Stimulated activated CD4-positive, alpha-beta T cell treated with anti-CD3 and anti-CD28 coated beads, TNF-alpha, amount 100 ng/mL, for 1 hour (primary cell): ENCODE measurements at places on chromosomes 12 and 14.

DNA sequence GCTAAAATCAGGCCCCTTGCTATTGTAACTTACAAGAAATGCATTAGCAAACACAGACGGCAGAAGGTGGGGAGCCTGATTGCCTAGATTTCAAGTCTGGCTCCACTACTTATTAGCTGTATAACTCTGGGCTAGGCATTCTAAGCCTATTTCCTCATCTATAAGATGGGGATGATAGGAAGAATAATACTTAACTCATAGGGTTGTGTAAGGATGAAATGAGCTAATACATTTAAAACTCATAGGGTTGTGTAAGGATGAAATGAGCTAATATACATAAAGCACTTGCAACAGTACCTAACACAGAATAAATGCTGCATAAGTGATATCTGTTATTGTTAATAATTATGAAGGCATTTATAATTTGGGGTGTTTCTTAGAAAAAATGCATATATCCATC is 60.1 kb upstream of the DIO2 start:
- DNase-seq, result no peak

GRCh38 chr12:120751389-120751788 is 25.8 kb downstream of the ACADS start:
- DNase-seq, result no peak

- DNase-seq, result no peak
Measured at GRCh38 chr14:66745078-66745477, 237.1 kb downstream of the GPHN start.

DNA sequence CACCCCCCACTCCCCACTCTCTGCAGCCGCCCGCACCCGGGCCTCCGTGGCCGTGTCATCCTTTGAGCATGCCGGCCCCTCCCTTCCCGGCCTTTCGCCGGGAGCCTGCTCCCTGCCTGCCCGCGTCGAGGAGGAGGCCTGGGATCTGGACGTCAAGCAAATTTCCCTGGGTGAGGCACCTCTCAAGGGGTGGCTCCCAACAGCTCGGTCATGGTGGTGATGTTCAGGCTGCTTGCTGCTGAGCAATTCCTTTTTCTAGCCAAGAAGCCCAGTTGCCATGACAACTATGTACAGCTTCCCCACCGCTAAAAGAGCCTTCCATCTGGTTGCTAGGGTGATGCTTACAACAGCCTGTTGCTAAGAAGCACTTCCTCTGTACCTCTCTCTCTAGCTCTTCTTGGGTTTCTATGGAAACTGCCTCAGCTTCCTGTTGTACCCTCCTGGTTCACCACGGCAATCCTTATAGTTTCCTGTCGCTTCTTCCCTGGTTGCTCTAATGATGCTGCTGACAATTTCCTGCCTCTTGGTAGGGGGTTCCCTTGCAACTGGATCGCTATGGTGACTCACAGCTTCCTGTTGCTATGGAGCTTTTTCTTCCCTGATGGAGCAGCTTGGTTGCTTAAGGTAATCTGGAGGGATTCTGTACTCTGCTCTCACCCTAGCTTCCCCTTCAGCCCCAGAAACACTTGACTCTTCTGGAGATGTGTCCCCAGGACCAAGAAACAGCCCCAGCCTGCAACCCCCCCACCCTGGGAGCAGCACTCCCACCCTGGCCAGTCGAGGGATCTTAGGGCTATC is 11.0 kb downstream of the ZNF219 start:
- no peak for DNase-seq

GRCh38 chr12:70643939-70644338 is 6.7 kb upstream of the PTPRB start:
- no peak for DNase-seq

GRCh38 chr12:101634724-101635123 is 40.0 kb downstream of the MYBPC1 start:
- no peak for DNase-seq

DNA sequence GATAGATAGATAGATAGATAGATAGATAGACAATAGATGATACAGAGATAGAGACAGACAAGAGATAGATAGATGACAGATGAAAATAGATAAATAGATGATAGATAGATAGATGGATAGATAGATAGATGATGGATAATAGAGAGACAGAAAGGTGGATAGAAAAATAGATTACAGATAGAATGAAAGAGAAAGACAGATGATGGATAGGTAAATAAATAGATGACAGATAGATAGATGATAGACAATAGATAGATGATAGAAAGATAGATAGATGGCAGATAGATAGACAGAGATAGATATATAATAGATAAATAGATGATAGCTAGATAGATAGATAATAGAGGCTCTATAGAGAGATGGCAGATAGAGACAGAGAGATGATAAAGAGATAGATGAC is 523.0 kb downstream of the BCL11B start:
- DNase-seq, result no peak

DNA sequence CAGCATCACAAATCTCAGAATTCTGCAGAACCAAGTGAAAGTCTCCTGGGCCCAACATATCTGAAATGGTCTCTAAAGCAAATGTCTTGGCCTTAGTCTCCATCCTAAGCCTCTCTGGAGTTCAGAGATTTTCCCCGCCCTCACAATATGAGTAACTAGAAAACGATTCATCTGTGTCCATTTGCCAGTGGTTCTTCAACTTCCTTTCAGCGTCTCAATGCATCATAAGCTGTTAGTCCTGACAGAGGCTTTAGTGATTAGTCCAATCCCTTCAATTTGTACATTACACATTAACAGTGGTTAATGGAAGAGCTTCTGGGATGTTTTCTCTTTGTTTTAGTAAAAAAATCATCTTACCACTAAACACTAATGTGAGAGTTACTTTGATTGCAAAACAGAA is 17.4 kb downstream of the NPC2 start:
- no peak for DNase-seq

- no peak for DNase-seq
Measured at GRCh38 chr12:119326341-119326740, 8.2 kb upstream of the CCDC60 start.

DNA sequence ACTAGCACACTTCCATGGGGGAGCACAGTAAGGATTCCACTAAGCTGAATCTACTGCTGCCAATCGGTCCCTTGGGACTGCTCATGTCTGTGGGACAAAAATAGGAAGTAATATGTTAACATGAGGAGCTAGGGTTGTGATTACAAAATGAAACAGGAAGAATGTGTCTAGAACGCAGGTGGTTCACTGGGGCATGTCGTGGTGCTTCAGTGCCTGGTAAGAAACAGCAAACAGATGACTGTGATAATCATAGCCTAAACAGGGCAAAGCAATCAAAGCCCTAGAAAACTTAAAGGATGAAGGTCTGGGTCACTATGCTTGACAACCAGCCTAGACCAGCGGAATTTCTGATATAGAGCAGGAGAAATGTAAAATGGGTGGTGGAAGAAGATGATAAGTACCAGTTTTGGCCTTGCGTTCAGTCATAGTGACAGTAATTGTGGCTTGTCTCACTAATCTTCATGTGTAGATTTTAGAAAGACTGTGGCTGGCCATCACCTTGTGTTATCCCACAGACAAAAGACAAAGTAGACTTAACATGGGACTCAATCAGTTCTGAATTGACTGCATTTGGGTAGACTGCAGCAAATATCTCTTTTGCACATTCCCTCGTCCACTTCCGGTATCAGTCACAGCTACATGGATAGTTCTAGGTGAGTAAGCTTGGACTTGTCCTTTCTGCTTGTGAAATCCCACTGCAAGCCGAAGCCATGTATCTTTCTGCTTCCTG is 51.4 kb downstream of the WASHC3 start:
- DNase-seq, result no peak

DNA sequence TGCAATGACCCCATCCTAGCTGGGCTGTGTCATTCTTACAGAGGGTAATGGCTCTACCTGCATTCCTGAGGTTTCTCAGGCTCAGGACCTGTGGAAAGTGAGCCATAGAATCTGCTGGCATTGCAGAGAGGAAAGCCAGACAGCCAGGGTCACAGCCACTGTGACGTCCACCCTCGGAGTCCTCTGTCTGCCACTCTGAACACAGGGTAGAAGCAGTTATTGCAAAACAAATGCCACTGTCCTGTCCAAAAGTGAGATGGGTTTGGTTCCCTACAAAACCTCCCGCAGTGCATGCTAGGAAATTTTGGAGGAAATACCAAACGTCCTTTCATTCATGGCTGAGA is 37.8 kb downstream of the TNFAIP2 start:
- DNase-seq, result no peak
